ENCODE measurements at places on chromosomes 1 and 21.
A peak's percentile ranks its signal among the peaks of the same experiment; 100 is the strongest.

DNA sequence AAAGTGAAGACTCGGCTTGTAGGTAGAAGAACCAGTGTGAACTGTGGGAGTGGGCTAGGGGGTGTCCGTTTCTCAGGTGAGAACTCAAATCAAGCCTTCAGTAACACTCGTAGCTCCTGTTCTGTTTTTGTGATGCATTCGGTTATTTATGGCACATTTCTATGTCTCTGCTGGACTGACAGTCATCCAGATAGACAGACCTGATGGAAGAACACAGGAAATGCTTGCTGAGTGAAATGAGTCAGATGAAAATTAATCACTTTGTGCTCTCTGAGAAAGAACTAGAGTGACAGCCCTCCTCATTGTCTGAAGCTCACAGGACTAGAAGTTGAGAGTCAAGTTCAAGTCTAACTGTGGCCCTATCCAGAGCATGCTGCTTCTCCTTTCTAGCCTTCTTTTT, 360.1 kb upstream of the PLXNA2 start:
- no peaks in the 10 kb centered on the region for H3K27me3 ChIP-seq
- no peaks in the 10 kb centered on the region for H3K4me1 ChIP-seq
- no peak for DNase-seq

GRCh38 chr1:6918186-6918924, 133.1 kb downstream of the CAMTA1 start:
- H3K36me3 ChIP-seq = no peaks in the 10 kb centered on the region
- DNase-seq = no peak
- H3K27ac ChIP-seq = no peak overlapping the region
- no peaks in the 10 kb centered on the region for H3K4me1 ChIP-seq
- H3K4me3 ChIP-seq = no peak overlapping the region

DNA sequence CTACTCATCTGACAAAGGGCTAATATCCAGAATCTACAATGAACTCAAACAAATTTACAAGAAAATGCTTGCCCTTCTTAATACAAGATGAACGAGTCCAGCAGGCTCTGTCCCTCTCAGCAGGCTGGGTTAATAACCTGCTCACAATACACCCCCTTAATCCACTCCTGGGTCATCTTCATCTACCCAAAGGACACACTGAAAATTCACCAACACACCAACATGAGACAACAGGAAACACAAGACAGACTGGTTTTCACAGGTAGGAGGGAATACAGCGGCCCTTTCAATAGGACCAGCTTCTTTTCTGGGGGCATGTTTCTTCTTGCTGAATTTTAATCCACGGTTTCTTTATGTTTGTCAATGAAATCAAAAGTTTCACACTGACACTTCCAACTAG, 44.6 kb downstream of the SUSD4 start:
- H3K27me3 ChIP-seq = no peaks in the 10 kb centered on the region
- DNase-seq = no peak
- H3K36me3 ChIP-seq = no peaks in the 10 kb centered on the region
- no peak overlapping the region for H3K4me3 ChIP-seq
- H3K4me1 ChIP-seq = no peaks in the 10 kb centered on the region
- H3K27ac ChIP-seq = no peak overlapping the region

DNA sequence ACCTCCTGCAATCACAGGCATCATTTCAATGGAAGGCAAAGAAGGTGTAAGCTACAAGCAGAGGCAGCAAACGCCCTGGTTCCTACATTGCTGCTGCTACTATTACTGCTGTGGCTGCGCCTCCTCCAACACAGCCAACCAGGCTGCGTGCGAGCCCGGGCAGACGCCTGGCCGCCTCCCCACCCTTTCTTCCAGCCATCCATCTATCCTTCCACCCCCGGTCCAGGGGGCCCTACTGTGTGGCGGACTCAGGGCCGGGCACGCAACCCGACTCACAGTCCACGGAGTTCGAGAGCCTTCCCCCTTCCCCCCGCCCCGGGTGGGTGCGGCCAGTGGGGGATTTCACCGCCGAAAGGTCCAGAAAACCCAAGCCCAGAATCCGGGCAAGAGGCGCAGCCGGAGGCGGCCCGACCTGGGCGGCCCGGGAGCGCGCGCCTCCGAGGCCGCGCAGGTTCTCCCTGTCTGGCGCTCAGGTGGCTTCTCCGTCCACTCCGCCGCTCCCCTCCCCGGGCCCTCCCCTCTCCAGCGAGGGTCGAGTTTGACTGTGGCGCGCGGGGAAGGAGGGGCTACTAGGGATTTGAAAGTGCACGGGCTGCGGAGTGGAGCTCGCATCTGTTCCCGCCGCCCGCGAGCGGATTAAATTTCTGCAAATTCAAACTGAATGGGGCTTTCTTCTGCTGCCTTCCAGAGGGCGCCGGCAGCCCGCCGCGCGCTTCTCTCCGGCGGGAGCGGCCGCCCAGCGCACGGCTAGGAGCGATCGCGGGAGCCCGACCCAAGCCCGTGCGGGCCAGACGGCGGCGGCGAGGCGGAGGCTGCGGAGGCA, at the start of gene HUNK:
Gene HUNK (plus strand): TSS at position 569 of the 823 bp plus-strand sequence. CDS start 655 bp downstream, outside the sequence.
- H3K27me3 ChIP-seq = no peaks in the 10 kb centered on the region
- peak within 1 kb of the TSS; percentile 75 for H3K27ac ChIP-seq
- DNase-seq = peak; percentile 86
- peak within 1 kb of the TSS; percentile 81 for H3K4me3 ChIP-seq
- peaks cover 10% of the 10 kb centered on the region for H3K36me3 ChIP-seq
- H3K4me1 ChIP-seq = peaks cover 5% of the 10 kb centered on the region

DNA sequence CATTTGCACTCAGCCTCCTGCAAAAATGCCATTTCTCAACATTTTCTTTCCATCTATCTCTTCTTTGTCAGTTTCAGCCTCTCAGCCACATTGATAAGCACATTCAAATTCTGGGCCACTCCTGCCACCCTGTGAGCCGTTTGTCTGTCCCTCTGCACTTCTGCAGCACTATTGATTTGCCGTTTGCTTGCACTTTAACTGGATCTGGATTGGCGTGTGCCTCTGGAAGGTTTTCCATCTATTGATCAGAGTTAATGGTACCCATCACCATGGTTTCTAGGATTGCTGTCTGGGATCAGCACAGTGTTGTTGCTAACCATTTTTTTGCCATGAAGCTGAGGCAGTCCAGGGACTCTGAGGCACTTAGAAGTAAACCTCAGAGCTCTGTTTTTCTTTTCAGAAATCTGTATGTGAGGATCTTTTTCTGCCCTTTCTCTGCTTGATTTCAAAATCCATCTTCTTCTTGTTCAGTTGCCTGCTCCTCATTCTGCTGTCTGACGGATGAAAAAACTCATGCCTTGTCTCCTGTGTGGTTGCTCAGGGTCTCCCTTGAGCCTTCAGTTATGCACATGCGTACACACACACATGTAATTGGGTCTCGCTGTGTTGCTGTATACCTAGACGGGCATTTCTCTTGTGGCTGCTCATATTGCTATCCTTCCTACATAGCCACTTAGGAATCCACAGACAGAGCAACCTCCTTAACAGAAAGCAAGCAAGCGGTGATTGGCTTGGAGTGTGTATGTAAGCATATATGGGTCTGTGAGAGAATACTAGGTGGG, 67.9 kb downstream of the NOS1AP start:
- peaks cover 17% of the 10 kb centered on the region for H3K4me1 ChIP-seq
- no peak overlapping the region for H3K27ac ChIP-seq
- no peaks in the 10 kb centered on the region for H3K36me3 ChIP-seq
- H3K27me3 ChIP-seq = no peaks in the 10 kb centered on the region
- H3K4me3 ChIP-seq = no peak overlapping the region
- DNase-seq = no peak

- H3K27ac ChIP-seq = no peak overlapping the region
- H3K36me3 ChIP-seq = peaks cover 4% of the 10 kb centered on the region
- H3K4me3 ChIP-seq = no peak overlapping the region
- H3K4me1 ChIP-seq = no peaks in the 10 kb centered on the region
Measured at GRCh38 chr21:15875286-15875685, 145.5 kb downstream of the USP25 start.

DNA sequence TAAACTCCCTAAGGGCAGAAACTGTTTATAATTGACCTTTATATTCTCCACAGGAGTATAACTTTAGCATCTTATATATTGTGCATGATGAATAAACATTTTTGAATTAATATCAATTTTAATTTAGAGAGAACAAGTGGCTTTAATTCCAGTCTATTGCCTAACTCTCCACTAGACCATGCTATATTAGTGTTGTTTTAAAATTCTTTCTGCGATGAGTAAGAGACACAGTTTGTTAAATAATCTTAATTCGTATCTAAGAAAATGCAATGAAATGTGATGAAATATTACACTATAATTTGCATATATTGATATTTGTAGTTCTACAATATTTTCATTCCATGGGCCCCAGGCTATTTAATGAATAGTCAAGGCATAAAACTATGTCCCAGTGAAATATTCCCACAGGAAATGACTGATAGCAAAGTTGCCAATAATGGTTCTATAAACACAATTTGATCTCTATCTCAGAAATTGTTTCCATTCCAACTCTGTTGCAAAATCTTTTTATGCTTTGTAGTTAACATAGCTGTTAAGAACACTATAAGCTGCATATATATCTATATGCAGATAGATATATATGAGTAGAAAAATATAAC, 2.9 kb upstream of the SYDE2 start:
- DNase-seq = no peak
- no peaks in the 10 kb centered on the region for H3K4me1 ChIP-seq
- no peak overlapping the region for H3K4me3 ChIP-seq
- no peaks in the 10 kb centered on the region for H3K36me3 ChIP-seq

- peaks cover 7% of the 10 kb centered on the region for H3K36me3 ChIP-seq
- H3K4me3 ChIP-seq = no peak overlapping the region
- no peak overlapping the region for H3K27ac ChIP-seq
- H3K4me1 ChIP-seq = no peaks in the 10 kb centered on the region
Measured at GRCh38 chr1:180181996-180182642, 27.4 kb downstream of the QSOX1 start.

- peaks cover 2% of the 10 kb centered on the region for H3K27me3 ChIP-seq
- H3K4me1 ChIP-seq = no peaks in the 10 kb centered on the region
- H3K4me3 ChIP-seq = no peak overlapping the region
- no peak for DNase-seq
Measured at GRCh38 chr1:101483982-101484688, 247.3 kb downstream of the S1PR1 start.

- H3K4me3 ChIP-seq = no peak overlapping the region
- H3K4me1 ChIP-seq = no peaks in the 10 kb centered on the region
- no peak for DNase-seq
- H3K27ac ChIP-seq = no peak overlapping the region
- no peaks in the 10 kb centered on the region for H3K27me3 ChIP-seq
Measured at GRCh38 chr21:26210614-26211013, 40.0 kb upstream of the APP start.

DNA sequence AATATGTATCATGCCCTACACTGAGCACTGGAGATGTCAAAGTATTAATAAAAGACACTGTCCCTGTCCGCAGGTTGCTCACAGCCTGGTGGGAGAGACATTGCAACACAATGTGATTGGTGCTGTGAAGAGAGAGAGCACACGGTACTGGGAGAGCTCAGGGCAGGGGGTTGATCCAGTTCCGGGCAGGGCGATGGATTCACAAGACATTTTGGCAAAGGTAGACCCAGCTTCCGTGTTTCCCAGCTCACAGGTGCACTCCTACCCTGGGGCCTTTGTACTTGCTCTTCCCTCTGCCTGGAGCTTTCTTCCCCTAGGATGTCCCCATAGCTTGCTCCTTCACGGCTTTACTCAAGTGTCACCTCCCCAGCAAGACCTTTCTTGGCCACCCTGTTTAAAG, 1.4 kb downstream of the PLA2G5 start:
- no peak overlapping the region for H3K27ac ChIP-seq
- DNase-seq = no peak
- H3K4me1 ChIP-seq = no peaks in the 10 kb centered on the region
- no peak overlapping the region for H3K4me3 ChIP-seq
- H3K27me3 ChIP-seq = no peaks in the 10 kb centered on the region

- H3K27me3 ChIP-seq = no peaks in the 10 kb centered on the region
- H3K4me1 ChIP-seq = no peaks in the 10 kb centered on the region
Measured at GRCh38 chr1:221457685-221458446, 284.0 kb downstream of the DUSP10 start.

DNA sequence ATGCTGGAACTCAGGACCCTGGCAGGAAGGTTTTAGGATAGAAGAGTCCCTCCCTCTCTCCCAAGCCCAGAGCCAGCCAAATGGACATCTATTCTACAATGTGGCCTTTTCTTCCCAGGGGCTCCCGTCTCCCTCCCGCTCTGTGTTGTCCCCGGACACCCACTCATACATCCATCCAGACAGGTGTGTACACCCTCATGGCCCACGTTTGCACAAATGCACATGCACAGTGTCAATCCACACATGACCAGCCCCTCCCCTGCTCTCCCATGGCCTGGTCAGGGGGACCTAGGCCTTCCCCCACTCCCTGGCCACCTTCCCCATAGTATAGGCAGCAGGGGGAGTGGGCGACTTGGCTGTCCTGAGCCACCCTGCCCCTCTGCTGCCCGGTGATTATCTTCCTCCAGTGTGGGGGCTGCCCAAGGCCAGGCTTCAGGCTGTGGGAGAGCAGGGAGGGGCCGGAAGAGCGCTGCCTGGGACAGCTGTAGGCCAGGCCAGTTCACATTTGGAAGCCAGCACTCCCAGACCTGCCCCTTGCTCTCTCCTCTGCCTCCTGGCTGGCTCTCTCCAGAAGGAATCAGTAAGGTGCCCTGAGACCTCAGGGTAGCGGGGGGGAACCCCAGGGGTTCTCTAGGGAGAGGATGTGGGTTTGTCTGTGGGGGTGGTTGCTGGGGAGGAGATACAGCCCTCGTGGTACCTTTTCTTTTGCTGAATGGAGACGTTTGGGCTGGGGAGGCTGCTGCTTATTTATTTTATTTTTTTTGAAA, 4.1 kb upstream of the PTPN7 start:
- peak; percentile 53 for DNase-seq
- H3K27ac ChIP-seq = no peak overlapping the region
- H3K36me3 ChIP-seq = no peaks in the 10 kb centered on the region
- peaks cover 2% of the 10 kb centered on the region for H3K4me1 ChIP-seq

GRCh38 chr1:115089420-115090185, at the start of gene TSPAN2:
Gene TSPAN2, minus strand, starts transcription at chr1:115089503. Its CDS starts 71 bp downstream, at chr1:115089432.
- no peaks in the 10 kb centered on the region for H3K36me3 ChIP-seq
- peak within 1 kb of the TSS; percentile 71 for H3K4me3 ChIP-seq
- DNase-seq = peak; percentile 71

DNA sequence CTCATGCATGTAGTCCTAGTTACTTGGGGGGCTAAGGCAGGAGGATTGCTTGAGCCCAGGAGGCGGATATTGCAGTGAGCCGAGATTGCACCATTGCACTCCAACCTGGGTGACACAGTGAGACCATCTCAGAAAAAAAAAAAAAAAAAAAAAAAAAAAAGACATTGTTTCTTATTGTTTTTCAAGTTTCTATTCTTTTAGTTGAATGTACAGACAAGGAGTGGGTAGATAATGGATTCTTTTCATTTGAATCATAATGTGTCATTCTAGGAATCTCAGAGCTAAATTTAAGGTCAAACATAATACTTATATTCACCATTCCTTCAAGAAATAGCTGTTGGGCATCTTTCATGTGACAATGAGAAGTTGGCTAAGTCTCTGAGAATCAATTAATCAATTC, 157.0 kb upstream of the C21orf91 start:
- H3K27ac ChIP-seq = no peak overlapping the region
- H3K4me1 ChIP-seq = no peaks in the 10 kb centered on the region
- H3K36me3 ChIP-seq = no peaks in the 10 kb centered on the region

DNA sequence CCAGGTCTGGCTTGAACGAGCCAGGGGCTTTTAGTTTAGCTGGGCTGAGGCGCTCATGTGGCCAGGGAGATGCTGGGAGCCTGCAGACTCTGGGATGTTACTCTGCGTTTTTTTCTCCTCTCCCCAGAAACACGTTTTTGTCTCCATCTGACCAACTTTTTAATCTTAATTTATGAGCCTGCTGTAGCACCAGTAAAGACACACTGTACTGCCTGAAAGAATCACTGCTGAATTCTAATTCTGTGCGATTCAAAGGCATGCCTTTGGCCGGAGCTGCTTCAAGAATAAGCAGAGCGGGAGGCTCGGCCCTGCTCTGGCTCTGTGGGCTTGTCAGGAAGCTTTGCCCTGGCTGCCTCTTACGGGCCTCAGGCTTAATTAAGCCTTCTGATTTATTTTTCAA, 129.5 kb downstream of the CAMTA1 start:
- no peaks in the 10 kb centered on the region for H3K36me3 ChIP-seq
- no peaks in the 10 kb centered on the region for H3K4me1 ChIP-seq
- H3K27ac ChIP-seq = no peak overlapping the region
- no peak for DNase-seq
